NB4 (cell line): ENCODE measurements at places on chromosomes 5 and 9.
A peak's percentile ranks its signal among the peaks of the same experiment; 100 is the strongest.

DNA sequence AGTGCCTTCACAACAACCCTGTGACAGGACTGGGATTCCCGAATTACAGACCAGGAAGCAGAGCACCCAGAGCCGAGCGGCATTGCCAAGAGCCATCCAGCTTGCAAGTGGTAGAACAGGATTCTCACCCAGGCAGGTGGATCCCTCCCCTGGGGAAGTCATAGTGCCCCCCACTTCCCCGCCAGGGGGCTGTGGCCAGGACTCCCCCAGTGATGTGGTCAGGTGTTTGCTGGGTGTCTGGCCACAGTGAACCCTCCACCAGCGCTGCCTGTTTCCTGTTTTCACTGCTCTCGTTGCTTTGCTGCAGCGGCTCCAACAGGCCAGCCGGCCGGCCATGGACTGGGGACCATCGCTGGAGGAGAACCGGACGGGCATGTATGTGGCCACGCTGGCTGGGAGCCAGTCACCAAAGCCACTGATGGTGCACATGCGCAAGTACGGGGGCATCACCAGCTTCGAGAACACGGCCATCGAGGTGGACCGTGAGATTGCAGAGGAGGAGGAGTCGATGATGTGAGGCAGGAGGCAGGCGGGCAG, 19.3 kb downstream of the SLC6A7 start:
- peak; percentile 77 for DNase-seq

- no peak for DNase-seq
Observed at GRCh38 chr5:145362266-145362665, 472.9 kb downstream of the PRELID2 start.

- peak; percentile 60 for DNase-seq
Observed at GRCh38 chr5:88667496-88668201, 215.3 kb downstream of the MEF2C start.

DNA sequence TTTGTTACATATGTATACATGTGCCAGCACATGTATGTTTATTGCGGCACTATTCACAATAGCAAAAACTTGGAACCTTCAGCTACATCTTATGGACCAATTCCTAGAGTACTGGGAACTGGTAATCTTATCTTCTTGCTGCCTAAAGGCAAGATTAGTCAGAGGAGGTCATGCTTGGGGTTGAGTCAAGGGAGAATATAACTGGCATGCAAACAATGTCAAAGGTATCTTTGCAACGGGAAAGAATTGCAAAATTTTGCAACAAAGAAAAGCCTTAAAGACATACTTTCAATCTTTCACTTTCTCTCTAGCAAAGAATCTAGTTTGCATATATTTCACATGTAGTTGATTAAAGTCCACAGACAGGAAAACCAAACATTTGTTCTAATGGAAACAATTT, 145.2 kb downstream of the EDIL3 start:
- DNase-seq: no peak

GRCh38 chr9:34506623-34507022, 16.2 kb downstream of the ENHO start:
- no peak for DNase-seq

GRCh38 chr5:5381310-5381913, 41.1 kb upstream of the ICE1 start:
- DNase-seq: no peak

GRCh38 chr9:109012009-109012875, 1.1 kb downstream of the CTNNAL1 start:
- peak; percentile 68 for DNase-seq

DNA sequence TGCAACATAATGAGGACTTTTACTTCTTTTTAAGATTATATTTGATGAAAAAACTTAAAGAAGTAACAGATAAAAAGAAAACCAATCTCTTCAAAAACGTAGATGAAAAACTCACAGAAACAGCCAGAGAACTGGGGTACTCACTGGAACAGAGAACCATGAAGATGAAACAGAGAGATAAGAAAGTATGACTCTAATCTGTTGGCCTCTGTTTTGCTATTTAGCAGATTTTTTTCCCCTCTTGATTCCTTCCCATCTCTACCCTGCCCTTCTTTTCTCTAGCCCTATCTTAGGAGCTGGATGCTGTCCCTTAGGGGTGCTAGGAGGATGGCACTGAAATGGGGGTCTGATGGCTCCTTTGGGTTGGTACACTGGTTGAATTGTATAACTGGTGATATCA, 97.5 kb upstream of the FREM1 start:
- DNase-seq: no peak

DNA sequence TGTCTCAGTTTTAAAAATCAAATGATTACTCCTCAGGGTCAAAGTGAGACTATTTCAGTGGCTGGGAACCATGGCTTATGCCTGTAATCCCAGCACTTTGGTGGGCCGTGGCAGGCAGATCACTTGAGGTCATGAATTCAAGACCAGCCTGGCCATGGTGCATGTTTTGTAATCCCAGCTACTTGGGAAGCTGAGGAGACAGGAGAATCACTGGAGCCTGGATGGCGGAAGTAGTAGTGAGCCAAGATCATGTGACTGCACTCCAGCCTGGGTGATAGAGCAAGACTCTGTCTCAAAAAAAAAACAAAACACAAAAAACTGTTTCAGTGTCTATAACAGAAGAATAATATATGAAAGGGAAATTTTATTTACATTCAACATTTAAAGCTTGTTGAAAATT, 182.9 kb downstream of the ARHGEF28 start:
- DNase-seq: no peak

- DNase-seq: no peak
Observed at GRCh38 chr9:86513429-86513828, 159.2 kb upstream of the TUT7 start.

DNA sequence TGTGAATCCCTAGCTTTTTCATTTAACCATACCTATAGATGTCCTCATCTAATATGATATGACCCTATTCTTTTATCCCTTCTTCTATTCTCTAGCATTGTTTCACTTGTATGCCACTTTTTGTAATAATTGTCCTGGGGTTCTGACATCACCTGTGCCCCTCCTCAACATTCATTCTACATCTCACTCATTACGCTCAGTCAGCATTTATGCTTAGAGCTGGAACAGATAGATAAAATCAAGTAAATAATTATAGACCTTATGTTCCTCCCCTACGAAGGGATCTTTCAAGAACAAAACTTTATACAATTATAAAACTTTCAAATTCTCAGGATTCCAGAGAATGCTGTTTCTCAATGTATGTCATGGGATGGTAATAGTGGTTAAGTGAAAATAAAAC, 18.0 kb downstream of the GABRA6 start:
- DNase-seq: no peak

GRCh38 chr9:70678153-70678552, 263.7 kb upstream of the KLF9 start:
- peak; percentile 39 for DNase-seq

DNA sequence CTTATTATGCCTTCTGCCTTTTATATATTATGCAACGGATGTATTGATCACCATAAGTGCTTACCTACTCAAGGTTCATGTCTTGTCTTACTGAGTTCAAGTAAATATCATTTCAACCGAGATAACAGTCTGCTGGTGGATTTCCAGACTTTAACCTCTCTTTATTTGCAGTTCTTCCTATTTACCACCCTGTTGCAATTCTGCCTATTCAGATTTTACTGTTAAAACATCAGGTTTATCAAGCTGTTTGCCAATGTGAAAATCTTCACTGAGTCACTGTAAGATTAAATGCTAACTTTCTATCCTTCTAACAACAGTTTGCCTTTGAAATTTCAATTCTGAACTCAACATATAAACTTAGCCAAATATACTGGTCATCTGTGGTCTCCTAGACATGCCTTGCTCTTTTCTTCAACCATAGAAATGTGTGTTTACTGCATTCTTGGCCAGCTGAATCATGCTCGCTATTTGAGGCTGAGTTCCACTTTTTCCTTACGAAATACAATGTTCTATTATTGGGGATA, 471.7 kb upstream of the RORB start:
- no peak for DNase-seq

DNA sequence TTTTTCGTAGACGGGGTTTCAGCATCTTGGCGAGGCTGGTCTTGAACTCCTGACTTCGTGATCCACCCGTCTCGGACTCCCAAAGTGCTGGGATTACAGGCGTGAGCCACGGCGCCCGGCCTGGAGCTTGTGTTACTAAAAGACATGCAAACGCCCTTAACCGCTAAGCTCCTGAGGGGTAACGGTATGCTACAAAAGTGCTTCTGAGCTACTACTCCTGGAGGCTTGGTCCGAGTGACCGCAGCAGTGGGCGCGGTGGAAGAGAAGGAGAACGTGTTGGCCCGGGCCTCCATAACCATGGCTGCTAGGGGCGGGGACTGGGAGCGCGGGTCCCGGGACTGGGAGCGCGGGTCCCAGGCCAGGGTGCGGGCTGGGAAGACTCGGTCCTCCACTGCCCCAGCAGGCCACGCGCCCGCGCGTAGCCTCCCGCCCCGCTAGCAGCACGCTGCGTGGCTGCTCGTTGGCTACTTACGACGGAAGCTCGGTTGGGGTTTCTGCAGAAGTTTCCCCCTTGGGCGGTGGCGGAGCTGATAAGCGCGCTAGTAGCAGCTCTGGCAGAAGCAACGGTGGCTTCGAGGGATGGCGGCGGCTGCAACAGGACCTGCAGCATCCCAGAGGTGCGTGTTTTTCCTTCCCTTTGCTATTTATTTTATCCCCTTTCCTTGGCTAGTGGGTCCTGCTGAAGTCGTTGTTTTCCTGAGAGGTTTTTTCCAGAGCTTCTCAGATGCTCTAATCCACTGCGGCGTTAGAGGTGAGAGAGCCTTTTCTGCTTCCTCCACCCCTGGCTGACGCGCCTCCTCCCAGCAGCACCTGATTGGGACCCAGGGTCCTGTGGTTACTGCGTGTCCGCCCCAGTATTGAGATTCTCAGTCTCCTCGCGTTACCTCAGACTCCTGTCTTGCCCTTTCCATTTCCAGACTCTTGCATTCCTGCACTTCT, 69.2 kb upstream of the CCDC180 start:
- peak; percentile 94 for DNase-seq

- no peak for DNase-seq
Observed at GRCh38 chr5:80516826-80517225, 28.9 kb downstream of the FAM151B start.

GRCh38 chr5:151487544-151487943, 40.1 kb downstream of the SLC36A1 start:
- no peak for DNase-seq

DNA sequence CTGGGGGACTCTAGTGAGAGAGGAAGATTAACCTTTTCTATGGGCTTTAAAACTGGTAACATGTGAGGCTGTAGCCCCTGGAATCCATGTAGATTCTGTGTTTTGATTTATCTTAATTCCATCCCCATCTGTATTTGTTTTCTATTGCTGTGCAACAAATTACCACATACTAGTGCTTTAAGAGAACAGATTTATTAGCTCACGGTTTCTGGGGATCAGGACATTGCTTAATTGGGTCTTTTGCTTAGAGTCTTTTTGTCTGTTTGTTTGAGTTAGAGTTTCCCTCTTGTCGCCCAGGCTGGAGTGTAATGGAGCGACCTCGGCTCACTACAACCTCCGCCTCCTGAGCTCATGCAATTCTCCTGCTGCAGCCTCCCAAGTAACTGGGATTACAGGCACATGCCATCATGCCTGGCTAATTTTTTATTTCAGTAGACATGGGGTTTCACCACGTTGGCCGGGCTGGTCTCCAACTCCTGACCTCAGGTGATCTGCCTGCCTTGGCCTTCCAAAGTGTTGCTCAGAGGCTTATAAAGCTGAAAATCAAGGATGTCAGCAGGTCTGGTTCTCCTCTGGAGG, 29.9 kb upstream of the GNA14 start:
- DNase-seq: no peak

DNA sequence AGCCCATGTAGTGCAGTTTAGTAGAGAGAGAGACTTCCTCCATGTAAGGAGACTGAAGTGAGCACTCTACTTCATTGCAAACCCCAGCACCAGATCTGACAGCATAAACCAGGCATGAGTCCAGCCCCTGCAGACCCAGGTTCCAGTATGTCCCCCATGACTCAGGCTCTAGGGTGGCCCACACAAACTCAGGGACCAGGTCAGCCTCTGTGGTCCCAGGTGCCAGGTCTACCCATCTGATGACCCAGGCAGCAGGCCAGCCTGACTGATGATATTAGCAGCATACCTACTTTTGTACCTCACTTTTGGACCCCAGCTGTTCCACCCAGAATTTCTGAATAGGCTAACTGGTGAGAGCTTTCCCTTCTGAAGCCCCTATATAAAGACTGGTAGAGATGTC, 647.8 kb downstream of the ANXA1 start:
- DNase-seq: no peak

- peak; percentile 33 for DNase-seq
Observed at GRCh38 chr5:35438288-35438687, 179.4 kb upstream of the SPEF2 start.

DNA sequence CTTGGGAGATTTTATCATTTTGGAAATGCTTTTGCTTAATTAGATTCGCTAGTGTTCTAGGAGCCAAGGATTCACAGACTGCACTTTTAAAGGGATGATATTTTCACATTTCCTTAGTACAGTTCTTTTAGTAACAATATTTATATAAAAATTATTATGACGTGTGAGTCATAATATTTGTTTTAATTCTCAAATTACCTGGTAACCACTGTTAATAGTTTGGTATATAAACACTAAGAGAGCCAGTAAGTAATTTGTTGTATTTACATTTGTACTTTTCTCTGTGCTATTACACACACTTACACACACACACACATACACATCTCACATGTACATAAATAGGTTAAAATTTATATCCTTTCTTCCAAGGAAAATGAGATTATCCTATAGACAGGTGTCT, 58.8 kb upstream of the RAD23B start:
- no peak for DNase-seq

- DNase-seq: no peak
Observed at GRCh38 chr5:52810426-52810825, 22.7 kb downstream of the ITGA1 start.

- DNase-seq: no peak
Observed at GRCh38 chr5:129945028-129945427, 40.8 kb downstream of the CHSY3 start.

DNA sequence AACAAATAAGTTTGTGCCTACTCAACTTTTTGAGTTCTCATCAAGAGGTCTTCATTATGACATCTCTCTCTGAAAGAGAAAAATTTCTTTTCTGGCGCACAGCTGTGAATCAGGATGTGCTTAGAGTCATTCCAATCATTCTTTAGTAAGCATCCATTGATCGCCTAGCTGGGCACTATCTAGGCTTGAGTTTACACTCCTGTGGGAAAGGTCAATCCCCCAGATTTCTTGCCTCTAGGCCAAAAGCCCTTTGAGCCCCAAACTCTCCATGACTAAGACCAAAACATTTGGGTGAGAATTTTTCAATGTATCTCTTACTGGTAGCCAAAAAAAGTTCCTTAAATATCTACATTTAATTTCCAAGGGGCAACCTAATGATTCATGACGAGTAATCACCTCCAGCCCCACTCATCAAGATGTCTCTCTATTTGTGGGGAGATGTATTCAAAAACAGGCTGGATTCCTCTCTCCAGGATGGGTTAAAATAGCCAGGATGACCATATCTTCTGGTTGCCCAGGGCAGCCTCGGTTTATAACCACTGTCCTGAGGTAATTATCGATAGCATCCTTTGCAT, 101.7 kb downstream of the GNA14 start:
- no peak for DNase-seq

DNA sequence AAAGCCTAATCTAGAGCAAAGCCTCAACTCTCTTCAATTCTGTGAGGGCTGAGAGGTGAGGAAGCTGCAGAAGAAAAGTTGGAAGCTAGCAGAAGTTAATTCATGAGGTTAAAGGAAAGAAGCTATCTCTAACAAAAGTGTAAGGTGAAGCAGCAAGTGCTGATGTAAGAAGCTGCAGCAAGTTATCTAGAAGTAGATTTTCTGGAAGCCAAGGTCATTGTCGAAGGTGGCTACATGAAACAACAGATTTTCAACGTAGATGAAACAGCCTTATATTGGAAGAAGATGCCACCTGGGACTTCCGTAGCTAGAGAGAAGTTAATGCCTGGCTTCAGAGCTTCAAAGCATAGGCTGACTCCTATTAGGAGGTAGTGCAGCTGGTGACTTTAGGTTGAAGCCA, 42.0 kb downstream of the SREK1 start:
- no peak for DNase-seq
